Panc1 (cell line): ENCODE measurements at places on chromosomes 11 and 22. TPM values are rescaled to one million over a fixed set of nuclear protein-coding genes. Genes with fewer than 3 reads are reported as not detected.

OR51I1 gene
- total RNA-seq: not detected

FAM83F gene
- total RNA-seq: 0.05 TPM

HSD17B12 gene
- 106 TPM for total RNA-seq

SLC22A12 gene
- total RNA-seq: not detected

TRIM49 gene
- total RNA-seq: not detected

RBFOX2 gene
- total RNA-seq: 81.1 TPM

DNA sequence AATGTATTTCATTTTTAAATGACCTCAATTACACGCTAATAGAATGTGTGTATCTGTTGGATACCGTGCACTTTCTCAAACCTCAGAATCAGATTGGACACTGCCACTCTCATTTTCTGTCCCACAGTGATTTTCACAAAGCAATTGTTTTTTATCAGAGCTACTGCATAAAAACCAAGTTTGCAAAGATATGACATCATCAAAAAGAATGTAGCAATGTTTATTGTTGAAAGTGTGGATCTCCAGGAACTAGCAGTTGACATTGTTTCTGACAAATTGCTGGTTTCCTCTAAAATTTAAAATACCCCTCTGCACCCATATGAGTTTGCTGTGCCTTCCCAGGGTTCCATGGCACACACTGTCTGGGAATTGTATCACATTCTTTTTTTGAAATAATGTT lies 362.7 kb upstream of the DDI1 start:
- H3K4me3 ChIP-seq: no peak overlapping the region
- no peak for DNase-seq
- no peaks in the 10 kb centered on the region for H3K36me3 ChIP-seq
- H3K27me3 ChIP-seq: no peaks in the 10 kb centered on the region
- no peak overlapping the region for H3K27ac ChIP-seq
- no peaks in the 10 kb centered on the region for H3K4me1 ChIP-seq

DNA sequence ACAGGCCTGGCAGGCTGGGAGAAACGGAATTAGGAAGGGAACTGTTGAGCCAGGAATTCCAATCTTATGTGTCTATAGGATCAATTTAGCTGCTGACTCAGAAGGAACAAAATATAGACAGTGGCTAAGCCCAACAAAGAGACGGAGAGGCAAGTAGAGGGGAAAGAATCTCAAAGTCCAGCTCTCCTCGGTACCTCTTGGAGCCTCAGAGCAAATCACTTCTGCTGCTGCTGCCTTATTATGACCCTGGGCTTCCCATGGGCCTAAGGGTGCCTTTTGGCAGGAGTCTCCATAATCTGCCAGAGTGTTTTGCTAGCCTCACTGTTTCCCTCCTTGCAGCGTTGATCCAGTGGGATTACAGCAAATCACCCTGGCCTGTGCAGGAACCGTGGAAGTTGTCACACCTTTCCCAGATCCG lies 31.7 kb downstream of the PAX6 start:
- H3K4me1 ChIP-seq: no peaks in the 10 kb centered on the region
- H3K4me3 ChIP-seq: no peak overlapping the region
- no peak overlapping the region for H3K27ac ChIP-seq
- no peaks in the 10 kb centered on the region for H3K36me3 ChIP-seq
- peak; percentile 4 for DNase-seq
- no peaks in the 10 kb centered on the region for H3K27me3 ChIP-seq

- H3K27ac ChIP-seq: no peak overlapping the region
- no peaks in the 10 kb centered on the region for H3K4me1 ChIP-seq
- no peak overlapping the region for H3K4me3 ChIP-seq
- H3K36me3 ChIP-seq: no peaks in the 10 kb centered on the region
Measured at GRCh38 chr22:35150183-35151107, 84.5 kb downstream of the ISX start.
